ENCODE measurements at places on chromosomes 3 and 15.

- no peak for DNase-seq
Measured at GRCh38 chr15:50773389-50773788, 7.9 kb upstream of the SPPL2A start.

DNA sequence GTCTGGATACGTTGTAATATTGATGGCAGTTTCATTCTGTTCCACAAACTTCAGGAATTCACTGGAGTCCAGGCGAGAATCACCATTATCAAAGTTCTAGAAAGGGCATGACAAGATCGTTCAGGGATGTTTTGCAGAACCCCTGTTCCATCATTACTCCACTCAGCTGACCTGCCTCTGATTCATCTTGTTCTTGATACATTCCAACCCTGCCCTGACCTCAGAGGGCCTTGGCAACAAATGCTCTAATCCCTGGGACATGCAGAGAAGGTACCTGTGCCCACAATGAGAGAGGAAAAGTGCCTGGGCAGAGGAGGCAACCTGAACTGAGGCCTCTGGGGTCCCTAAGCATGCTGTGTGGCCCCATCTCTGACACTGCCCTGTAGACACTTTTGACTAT lies 45.9 kb downstream of the FSTL1 start:
- DNase-seq: no peak

- DNase-seq: no peak
Measured at GRCh38 chr3:55795746-55796145, 308.6 kb upstream of the WNT5A start.

GRCh38 chr15:26702381-26702780 lies 70.5 kb downstream of the GABRB3 start:
- DNase-seq: no peak

- DNase-seq: no peak
Measured at GRCh38 chr15:57290187-57290586, 86.1 kb upstream of the CGNL1 start.

- no peak for DNase-seq
Measured at GRCh38 chr15:98714922-98715321, 66.6 kb downstream of the IGF1R start.

DNA sequence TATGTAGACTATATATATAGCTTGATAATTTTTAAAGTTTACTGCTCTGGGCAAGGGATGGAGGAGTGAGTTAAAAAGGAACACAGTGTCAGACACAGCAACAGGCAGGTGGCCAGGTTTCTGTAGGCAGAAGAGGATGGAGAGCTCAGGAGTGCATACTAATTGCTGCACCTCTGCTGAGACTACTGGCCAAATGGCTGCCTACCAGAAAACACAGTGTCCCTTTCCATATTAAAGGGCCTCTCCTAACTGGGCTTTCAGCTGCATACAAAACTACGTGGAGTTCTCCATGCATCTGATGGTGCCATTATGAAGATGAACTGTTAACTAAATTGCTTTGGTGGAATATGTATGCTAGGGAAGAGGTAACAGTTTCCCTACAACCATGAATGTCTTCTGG lies 1.8 kb downstream of the ATP13A4 start:
- DNase-seq: no peak

DNA sequence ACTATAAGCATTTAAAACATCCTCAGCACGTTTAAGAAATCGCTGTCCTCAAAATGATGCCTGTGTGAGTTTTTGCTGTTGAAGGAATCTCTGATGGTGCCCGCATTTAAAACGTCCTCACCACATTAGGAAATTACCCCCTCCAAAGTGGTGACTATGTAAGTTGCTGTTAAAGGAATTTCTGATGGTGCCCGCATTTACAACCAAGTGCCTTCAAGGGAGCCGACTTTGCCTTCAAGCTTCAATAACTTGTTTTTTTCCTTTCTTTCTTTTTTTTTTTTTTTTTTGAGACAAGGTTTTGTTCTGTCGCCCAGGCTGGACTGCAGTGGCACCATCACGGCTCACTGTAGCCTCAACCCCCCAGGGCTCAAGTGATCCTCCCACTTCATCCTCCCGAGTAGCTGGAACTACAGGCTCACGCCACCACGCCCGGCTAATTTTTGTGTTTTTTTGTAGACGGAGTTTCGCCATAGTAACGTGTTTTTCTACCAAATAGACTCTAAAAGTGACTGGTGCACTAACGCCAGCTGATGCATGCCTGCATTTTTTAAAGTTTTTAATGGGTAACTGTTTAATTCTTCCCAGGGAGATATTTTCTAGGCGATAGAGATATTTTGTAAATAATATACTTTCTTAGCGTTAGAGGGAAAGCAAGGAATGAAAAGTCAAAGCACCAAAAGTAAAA lies 19.0 kb upstream of the TSEN2 start:
- DNase-seq: no peak

DNA sequence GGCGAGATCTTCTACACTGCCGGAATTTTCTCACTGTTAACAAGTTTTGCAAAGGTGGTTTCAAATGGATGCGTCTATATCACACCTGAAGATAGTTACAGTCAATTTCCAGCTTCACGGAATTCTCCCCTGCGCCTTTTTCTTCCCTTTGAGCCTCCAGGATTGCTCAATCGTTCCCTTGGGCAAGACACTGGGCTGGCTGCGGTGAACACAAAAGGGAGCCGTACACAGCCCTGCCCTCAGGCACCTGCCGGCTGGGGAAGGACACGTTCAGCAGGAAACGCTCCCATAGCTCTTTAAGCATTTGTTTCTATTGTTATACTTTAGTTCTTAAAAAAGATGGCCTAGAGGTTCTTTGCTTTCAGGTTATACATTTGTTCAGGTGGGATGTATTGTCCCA lies 85.7 kb downstream of the C3orf70 start:
- no peak for DNase-seq

- DNase-seq: no peak
Measured at GRCh38 chr3:101675709-101676215, 1.2 kb downstream of the ZBTB11 start.

DNA sequence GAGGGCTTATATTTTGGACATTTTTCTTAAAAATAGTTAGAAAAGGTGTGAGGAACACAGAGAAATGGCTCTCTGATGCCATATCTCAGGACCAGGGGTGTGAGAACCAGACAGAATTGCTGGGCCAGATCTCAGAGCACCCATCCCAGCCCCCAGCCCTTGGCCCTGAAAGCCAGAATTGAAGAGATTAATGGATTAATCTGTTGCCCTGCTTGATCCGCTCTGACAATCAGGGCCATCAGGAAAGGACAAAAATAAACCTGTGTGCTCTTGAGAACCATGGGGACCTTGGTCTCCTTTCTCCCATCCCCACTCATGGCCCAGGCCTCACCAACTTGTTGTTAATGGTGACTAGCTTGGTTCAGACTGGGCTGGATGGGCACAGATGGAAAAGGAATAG lies 113.5 kb downstream of the CADPS start:
- DNase-seq: no peak

DNA sequence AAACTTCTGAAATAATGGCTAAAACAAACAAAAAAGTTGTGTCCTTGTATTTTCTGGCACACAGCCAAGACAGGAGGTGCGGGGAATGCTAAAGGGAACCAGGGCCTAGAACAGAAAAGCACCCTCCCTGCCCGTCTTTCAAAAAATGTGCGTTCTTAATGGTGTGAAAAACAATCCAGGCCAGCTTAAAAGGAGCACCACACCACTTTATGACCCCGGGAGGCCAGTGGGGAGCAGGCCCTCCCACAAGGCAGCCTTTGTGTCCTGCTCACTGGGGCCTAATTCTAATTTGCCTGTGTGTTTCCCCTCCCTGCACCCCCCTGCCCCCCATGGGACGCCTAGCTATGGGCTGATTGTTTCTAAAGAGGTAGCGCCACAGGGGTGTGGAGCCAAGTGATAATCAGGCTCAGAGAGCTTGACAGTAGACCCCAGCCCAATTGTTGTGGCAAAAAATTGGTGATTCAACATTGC lies 181.4 kb downstream of the GREM1 start:
- no peak for DNase-seq

DNA sequence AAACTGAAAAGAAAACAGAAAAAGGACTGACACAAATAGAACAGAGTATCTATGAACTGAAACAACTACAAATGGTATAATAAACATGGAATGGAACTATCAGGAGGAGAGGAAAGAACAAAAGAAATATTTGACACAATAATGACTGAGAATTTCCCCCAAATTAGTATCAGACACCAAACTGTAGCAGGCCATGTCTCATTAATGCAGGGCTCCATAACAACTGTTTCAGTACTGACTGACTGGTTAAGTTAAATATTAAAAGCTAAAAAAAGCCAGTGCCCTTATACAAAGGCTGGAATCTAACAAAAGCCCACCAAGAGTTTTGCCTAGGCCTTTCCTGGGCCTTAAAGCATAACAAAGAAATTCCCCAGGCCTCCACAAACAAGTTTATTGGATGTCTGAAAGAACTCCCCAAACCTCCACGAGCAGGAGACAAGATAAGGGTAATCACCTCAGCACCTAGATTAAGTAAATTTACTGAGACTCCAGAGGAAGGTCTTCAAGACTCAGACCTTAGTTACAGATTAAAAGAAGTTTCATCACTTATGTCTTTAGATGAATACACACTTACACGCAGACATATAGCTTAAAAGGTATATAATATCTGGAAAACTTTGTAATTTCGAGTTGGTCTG lies 45.7 kb downstream of the KPNA1 start:
- DNase-seq: no peak

GRCh38 chr15:39535466-39535865 lies 45.4 kb upstream of the THBS1 start:
- no peak for DNase-seq

GRCh38 chr3:184810146-184810545 lies 1.8 kb upstream of the VPS8 start:
- no peak for DNase-seq

DNA sequence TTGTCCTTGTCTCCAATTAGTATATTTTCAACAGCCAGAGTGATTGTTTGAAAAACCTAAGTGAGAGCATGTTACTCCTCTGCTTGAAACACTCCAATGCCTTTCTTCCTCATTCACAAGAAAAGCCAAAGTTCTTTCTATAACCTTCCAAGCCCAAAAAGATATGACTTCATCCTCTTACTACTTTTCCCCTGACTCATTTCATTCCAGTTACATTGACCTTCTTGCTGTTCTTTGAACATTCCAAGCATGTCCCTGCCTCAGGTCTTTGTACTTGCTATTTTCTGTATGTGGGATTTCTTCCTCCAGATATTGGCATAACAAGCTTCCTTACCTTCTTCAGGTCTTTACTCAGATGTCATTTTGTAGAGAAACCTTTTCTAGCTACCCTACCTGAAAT lies 28.3 kb downstream of the EHHADH start:
- peak; percentile 13 for DNase-seq

DNA sequence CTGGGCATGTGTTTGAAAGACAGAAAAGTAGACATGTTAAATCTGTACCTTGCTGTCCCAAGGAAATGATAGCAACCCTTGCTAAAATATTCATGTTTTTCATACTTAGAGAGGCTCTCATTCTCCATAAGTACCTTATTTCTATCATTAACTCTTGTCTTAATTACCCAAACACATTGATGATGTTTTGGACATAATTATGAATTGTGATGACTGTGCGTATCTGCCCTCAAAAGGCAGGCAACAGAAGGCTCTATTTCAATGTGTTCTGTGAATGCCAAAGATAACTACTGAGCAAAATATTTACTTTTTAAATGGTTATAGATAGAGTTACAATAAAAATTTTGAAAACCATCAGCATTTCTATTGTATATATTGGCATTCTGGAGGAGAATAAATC lies 1263.8 kb downstream of the ZPLD1 start:
- DNase-seq: no peak

GRCh38 chr3:98901119-98901391 lies 440 bp downstream of the DCBLD2 start:
- DNase-seq: peak; percentile 58

DNA sequence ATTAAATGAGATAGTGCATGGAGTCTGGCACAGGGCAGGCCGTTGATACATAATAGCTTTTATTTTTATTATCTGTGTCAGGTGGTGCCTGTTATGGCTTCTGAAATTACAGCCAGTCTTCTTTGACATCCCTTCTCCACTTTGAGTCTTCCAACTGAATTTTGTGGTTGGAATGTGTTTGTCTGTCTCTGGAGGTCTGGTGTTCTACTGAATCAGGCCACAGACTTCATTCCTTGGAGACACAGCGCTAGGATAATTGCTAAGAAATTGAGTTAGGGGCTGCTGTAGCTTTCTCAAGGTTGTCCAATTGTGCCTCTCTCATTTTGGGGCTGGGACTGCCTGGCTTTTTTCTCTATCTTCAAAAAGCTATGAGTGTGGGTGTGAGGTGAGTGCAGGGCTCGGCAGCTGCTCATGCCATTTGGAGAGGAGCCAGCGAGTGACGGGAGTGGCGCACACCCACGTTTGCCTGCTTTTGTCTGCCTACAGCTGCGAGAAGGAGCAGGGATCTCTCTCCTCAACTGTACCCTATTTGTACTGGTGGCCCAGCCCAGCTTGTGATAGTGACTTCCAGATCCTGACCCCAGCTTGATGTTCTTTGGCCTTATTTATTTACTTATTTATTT lies 49.8 kb upstream of the SYN2 start:
- no peak for DNase-seq

- DNase-seq: no peak
Measured at GRCh38 chr3:177646749-177647148, 449.5 kb upstream of the TBL1XR1 start.

GRCh38 chr3:52355526-52355925 lies 39.4 kb downstream of the DNAH1 start:
- DNase-seq: no peak

DNA sequence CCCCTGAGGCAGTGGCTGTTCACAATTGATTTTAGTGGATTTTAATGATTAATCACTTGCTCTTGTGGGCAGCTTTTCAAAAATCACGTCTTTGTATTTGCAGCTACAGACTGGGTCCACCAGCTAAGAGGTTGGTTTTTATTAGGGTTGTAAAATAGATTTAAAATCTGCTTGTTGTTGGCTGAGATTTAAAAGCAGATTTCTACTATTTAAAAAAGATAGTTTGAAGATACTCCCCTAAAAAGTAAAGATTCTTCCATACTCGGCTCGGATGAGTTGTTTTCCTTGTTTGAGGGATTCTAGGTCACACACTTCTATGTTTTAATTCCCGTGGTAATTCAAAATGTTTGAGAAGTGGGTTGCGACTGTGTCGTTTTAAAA lies 1.7 kb downstream of the KLHL24 start:
- DNase-seq: no peak

DNA sequence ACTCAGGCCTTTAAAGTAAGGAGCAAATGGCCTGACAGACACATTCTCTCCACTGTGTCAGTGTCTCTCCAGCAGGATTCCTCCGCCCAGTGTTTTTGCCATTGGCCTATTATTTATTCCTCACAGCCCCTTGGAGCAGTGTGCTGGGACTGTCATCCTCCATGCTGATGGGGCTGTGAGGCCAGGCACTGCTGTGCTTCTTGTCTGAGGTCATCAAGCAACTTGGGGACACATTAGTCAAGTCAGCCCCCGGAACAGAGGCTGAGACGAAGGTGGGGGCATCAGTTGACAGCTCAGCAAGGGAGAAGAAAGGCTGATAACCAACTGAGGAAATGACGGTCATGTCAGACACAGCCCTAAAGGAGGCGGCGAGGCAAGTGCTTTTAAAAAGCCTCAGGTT lies 67.4 kb downstream of the XXYLT1 start:
- no peak for DNase-seq

Data from fibroblast of villous mesenchyme (primary cell).